NCI-H1417 (cell line): ENCODE measurements at places on chromosomes 5 and 9.

DNA sequence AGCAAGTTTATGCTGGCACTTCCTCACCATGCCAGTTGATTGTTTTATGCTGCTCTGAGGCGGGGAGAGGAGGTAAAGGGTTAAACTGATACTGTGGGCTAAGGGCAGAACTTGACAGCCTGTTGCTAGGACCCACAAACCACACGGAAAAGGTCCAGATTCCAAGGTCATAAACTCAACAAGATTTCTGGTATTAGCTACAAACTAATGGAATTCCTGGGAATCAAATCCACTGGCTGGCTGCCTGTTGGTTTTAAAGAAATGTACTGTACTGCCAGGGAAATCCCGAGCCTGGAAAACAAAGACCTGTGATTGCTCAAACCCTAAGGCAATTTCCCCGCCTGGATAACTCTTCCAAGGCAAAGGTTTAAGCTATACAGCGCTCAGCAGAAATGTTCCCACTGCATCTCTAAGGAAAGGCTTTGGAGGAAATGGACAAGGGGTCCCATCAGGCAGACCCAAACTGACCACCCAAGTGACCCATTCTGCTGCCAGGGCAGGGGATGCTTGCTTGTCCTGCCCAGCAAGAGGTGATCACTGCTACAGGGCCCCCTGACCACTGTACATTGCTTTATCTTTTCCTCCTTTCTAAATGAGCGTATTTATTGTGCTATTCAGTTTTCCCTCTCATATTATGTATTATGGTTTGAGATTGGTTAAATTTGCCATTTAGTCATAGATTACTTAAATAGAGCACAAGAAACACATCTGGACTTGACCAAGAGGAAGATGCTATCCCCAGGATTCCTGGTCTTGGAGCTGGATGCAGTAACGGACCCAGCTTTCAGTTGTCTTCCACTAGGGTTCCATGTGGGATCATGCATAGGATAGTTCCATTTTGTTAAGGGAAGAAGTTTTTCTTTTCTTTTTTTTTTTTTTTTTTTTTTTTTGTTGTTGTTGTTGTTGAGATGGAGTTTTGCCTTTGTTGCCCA, 124.3 kb downstream of the SUSD1 start:
- DNase-seq: no peak

- no peak for DNase-seq
Measured at GRCh38 chr5:176413255-176413565, 3.1 kb downstream of the CLTB start.

GRCh38 chr9:21754741-21755140, 47.7 kb upstream of the MTAP start:
- no peak for DNase-seq

- no peak for DNase-seq
Measured at GRCh38 chr5:31626156-31626555, 12.8 kb upstream of the PDZD2 start.

DNA sequence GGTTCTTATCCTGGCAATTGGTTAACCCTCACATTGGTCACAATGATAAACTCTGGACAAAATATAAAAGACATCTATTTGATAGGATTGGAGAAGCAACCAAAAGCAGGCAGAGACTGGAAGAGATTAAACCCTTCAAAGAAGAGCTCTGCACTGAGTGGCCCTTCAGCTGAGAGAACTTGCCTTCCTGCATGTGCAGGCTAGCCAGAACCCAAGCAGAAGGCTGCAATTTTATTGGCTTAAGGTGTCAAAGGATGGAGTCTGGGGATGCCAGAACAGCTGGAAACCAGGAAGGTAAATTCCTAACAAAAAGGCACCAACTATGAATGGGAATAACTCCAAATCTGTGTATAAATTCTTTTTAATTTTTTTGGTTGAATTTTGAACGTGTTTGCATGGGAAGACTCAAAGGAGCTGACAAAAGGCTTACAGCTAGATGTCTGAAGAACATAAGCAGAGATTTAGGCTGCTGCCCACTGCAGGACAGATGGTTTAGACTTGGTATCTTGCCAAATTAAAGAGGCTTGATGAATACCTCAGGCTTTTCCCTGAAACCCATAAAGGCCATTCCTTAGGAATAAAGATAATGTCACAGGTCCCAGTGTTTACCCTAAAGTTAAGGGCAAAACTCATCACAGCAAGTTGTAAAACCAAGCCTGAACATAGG, 66.3 kb downstream of the NR2F1 start:
- DNase-seq: no peak
